Neural progenitor cell (in vitro differentiated cells): ENCODE measurements at places on chromosomes 3 and 15. TPM values are rescaled to one million over a fixed set of nuclear protein-coding genes. Genes with fewer than 3 reads are reported as not detected.

CHRNA3 gene
- total RNA-seq, result 0.84 and 1.6 TPM in 2 replicates

IMPDH2 gene
- total RNA-seq, result 271 and 313 TPM in 2 replicates

FSIP1 gene
- total RNA-seq, result 2.1 and 2.5 TPM in 2 replicates

DNA sequence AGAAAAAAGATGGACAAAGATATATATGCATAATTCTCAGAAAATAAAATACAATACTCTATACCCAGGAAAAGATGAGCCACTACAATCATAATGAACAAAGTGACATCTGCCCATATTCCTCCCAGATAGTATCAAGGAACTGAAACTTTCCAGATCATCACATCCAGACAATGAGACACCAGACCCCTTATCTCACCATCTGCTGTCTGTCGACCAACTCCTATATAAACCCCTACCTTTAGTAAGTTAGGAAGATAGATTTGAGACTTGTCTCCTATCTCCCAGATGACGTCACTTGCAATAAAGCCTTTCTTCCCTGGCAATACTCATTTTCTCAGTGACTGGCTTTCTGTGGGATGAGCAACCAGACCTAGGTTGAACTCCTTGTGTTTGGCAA, 1071.6 kb downstream of the PLOD2 start:
- DNase-seq, result no peak
- H3K27me3 ChIP-seq, result no peaks in the 10 kb centered on the region
- H3K36me3 ChIP-seq, result no peaks in the 10 kb centered on the region
- peaks cover 4% of the 10 kb centered on the region for H3K4me1 ChIP-seq
- H3K4me3 ChIP-seq, result no peak overlapping the region
- H3K27ac ChIP-seq, result no peak overlapping the region

DNA sequence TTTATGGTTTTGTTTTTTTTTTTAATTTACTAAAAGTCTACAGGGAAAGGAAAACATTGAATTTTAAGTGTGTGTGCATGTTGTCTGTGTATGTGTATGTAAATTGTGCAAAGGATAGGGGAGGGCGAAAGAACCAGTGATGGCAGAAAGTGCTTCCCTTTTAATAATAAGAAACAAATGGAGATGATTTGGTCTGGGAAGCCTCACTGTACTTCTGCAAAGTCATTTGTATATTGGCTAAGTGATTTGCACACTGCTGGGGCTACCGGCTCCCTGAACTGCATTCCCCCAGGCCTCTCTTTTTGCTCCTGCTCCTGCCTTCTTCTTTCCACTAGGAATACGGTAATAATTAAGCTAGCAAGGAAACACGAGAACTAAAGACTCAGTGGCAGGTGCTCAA, 101.2 kb downstream of the CD47 start:
- no peaks in the 10 kb centered on the region for H3K36me3 ChIP-seq
- no peaks in the 10 kb centered on the region for H3K27me3 ChIP-seq
- no peaks in the 10 kb centered on the region for H3K4me1 ChIP-seq
- H3K27ac ChIP-seq, result no peak overlapping the region
- no peak overlapping the region for H3K4me3 ChIP-seq
- no peak for DNase-seq

DNA sequence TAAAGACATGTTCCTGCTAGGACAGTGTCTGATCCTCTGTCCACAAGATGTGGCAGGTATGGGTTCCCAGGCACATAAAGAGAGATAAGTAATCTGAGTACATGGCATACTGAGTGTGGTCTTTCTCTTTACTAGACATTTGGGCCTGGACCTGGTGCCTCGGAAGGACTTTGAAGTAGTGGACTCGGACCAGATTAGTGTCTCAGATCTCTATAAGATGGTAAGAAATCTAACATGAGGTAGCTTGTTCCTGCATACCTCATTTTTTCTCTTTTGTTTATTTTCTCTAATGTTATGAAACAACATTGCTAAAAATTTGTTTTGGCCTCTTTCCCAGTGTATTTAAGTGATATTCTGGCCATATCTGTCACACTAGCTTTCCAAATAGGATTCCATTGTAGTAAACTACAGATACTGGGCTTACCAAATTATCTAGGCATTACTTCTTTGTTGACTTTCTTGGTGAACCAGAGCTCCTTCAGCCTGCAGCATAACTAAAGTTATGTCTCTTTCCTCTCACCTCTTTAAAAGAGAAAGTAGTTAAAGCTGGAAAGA, 309.8 kb upstream of the MANF start:
- no peaks in the 10 kb centered on the region for H3K27me3 ChIP-seq
- H3K4me3 ChIP-seq, result no peak overlapping the region
- H3K36me3 ChIP-seq, result no peaks in the 10 kb centered on the region
- no peak for DNase-seq

DNA sequence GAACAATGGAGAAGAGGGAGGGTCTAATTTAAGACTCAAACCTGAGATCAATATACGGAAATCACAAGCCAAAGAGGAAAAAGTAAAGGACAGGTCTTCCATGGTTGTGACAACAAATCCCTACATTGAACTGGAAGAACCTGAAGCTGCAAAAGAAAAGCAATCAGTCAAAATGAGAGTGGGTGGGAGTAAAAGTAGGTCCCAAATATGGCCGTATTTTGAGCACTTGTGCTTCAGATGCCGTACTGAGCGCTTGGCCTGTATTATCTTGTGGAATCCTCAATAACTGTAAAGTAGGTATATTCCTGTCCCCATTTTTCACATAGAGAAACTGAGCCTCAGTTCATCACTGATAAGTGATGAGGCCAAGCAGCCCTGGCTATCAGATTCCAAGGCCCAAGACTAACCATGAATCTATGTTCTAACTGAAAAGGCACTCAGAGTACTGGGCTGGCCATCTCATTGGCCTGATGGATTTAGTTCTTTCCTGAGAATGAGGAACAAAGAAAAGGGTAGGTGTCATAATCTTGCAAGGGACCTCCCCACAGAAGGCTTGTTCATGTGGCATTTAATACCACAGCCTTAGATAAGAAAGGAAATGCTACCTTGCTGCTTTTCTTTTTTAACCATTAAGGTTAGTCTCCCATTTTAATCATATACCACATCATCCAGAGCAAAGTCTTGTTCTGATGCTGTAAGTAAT, 52.5 kb downstream of the LRRN1 start:
- no peak overlapping the region for H3K4me3 ChIP-seq
- no peaks in the 10 kb centered on the region for H3K36me3 ChIP-seq
- peak; percentile 4 for DNase-seq
- H3K4me1 ChIP-seq, result peaks cover 60% of the 10 kb centered on the region
